ENCODE measurements at places on chromosomes 11 and 22.

GRCh38 chr11:63883791-63884190, 33.2 kb downstream of the RCOR2 start:
- no peak for DNase-seq

GRCh38 chr22:38171927-38172831, 9.5 kb downstream of the PLA2G6 start:
- DNase-seq, result no peak

DNA sequence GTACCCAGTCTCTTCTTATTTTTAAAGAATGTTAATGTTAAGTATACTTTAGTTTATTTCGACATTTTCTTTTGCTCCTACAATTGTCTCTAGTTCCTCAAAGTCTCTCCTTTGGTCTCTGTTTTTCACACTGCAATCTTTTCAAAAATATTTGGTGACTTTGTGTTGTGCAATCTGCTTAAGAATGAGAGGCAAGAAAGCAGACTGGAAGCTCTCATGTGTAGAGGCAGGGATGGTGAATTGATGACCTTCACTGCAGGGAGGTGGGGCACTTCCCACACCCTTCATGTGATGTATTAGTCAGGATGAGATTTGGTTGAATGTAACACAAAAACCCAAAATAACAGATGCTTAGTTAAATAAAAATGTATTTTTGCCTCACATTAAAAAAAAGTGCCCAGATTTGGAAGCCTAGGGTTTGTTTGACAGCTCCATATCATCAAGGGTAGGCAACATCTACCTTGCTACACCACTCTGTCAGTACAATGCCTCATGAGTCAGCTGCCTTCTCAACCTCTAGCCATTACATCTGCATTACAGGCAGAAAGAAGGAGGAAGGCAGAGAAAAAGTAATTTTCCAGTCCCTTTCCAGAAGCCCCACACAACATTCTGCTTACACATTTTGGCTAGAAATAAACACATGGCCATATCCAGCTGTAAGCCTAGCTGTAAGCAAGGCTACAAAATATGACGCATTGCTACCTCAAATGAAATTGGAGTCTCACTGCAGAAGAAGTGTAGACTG, 3.8 kb upstream of the MMP27 start:
- no peak for DNase-seq

GRCh38 chr22:42553475-42554361, at the start of gene SERHL2:
TSS of gene SERHL2 (plus strand) at chr22:42553956. CDS start at chr22:42554021, 65 bp downstream.
- peak; percentile 91 for DNase-seq

- no peak for DNase-seq
Measured at GRCh38 chr11:119551420-119552105, 128.6 kb upstream of the THY1 start.

DNA sequence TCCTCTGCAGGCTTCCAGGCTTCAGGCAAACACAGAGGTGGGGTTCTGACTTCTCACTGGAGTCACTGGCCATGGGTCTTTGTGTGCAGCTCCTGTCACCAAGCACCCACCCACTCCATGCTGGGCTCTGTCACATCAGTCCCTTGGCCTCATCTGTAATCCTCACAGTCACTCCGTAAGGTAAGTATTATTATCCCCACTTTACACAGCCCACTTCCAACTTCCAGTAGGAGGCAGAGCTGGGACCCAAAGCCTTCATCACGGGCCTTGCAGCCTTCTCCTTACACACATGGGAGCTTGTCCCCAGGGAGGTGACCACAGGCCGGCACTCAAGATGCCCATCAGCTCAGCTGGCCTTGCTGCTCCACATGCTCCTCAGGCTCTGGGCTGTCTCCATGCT, 266.7 kb upstream of the B3GAT1 start:
- no peak for DNase-seq

- no peak for DNase-seq
Measured at GRCh38 chr11:24225501-24225900, 271.4 kb upstream of the LUZP2 start.

GRCh38 chr11:33867996-33868646, 23.8 kb downstream of the LMO2 start:
- no peak for DNase-seq

- no peak for DNase-seq
Measured at GRCh38 chr11:70072861-70073755, 5.0 kb upstream of the ANO1 start.

DNA sequence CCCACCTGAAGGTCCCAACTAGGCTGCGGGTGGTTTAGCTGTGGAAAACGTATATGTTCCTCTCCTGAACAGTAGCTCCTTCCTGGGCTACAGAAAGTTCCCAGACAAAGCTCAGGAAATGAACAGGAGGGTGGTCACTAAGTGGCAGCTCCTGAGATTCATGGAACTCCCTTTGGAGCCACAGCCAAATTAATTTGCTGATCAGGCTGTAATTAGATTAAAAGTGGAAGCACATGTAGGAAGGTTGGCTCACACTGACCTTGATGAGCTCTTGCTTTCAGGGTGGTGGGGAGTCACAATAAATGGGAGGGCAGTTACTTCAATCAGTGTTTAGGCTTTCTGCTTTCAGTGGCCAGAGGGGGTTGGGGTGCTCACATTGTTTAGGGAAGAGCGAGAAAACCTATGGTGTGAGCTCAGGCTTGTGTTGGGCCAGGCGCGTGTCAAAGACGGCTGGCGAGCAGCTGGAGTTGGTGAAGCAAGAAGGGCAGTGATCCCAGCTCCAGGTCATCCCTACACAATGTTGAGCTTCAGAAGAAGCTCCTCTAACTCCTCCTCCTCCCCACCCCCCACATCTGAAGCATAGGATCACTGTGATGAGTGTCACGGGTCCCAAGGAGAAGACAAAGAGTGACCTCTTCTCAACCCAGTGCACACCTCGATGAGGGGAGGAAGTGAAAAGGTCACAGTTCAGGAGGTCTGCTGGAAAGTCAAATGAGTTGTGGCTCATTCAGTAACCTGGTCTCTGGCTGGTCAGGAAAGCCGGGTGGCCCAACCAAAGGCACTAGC, 42.5 kb downstream of the CLPB start:
- DNase-seq, result no peak

DNA sequence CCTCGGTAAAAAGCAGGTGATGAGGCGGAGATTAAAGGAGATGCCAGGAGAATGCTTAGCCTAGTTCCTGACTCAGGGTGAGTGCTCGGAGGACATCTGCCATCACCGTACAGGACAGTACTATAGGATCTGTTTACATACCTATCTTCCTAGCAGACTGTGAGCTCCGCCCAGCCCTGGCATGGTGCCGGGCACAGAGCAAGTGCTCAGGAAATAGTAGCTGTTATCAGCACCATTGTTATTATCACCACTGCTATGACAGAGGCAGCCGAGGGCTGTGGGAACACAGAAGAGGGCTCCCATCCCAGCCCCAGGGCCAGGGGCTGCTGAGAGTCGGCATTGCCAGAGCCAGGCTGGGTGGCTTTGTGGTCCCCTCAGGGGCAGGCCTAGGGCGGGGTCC, 642 bp upstream of the SEPTIN3 start:
- no peak for DNase-seq

DNA sequence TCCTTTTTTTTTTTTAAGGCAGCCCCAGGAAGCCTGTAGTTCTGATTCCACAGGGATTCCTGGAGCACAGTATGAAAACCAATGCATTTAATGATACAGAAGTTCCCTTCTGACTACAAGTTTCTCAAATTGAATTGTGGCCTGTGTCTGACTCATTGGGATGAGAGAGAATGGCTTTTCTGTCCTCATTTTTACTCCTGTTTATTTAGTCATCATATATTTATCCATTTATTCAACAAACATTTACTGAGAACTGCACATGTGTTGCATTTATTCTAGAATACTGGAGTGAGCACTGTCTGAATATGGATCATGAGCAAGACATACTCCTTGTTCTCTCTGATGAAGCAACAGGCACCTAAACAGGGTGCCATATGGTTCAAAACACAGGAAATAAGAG, 231.2 kb downstream of the NTM start:
- no peak for DNase-seq

DNA sequence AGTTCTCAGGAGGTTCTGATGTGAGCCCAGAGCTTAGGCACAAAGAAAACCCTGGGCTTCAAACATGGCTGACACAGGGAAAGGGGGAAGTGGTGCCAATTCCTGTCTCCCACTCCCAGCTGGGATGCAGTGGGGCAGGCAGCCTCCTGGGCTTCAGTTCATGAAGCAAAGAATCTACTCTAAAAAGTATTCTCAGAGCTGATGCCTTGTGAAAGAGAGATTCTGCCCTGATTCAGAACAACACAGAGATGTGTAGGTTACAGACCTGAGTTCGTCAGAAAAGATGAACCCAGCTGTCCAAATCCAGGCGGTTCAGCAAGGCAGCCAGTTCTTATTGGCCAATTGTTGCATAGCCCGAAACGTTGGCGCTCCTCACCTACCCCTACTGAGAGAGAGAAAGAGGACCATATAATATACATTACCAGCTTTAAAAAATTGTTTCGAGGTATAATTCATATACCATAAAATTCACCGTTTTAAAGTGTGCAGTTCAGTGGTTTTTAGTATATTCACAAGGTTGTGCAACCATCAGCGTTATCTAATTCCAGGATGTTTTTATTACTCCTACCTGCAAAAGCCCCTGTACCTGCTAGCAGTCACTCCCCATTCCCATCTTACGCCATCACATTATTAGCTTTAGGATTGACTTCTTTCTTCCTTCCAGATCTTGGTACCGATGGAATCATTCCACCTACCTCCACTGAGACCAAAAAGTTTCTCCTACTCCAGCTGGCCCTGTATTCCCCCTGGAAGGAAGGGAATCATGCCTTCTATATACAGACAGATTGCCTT, 7.2 kb upstream of the TLCD5 start:
- no peak for DNase-seq

DNA sequence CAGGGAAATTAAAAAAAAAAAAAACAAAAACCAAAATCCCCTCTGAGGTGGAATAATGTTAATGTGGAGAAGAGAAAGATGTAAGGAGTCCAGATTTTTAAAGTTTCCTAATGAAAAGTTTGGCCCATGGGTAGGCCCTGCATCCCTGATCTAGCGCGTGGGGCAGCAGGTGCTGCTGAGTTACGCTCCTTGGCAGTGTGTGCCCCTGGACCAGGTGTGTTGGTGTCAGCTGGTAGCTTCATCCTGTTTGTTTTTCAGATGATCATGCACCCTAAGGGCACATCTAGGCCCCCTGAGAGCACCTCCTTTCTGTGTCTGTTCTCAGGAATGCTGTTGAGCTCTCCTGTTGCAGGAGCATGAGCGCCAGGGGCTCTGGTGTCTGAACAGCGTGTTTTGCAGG, 6.7 kb downstream of the DGCR8 start:
- DNase-seq, result no peak

DNA sequence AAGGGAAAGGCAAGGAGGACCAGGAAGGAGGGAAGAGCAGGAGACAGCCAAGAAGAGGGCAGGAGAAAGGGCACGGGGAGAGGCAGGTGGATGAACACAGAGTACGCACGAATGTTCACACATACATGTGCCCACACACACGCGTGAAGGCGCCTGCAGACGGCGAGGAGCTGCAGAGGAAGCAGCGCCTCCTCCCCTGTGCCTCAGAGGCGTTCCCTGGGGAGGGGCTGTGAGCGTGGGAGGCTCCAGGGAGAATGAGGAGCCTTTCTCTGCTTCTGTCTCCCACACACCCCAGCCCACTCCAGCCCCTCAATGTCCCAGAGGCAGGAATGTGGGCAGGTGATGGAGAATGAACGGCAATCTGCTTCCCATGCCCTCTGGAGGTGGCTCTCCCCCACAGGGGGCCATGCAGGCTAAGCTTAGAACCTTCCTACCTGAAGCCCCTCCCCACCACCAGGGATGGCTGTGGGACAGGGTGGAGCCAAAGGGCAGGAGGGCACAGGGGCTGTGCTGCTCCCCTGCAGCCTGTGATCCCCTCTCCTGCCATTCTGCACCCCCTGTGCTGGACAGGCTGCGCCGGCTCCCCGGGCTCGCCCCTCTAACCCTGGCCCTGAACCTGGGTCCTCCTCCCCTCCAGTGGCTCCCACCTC, 25.3 kb downstream of the PPM1F start:
- DNase-seq, result no peak
